Astrocyte of the hippocampus (primary cell): ENCODE measurements at places on chromosomes 3 and 15.

DNA sequence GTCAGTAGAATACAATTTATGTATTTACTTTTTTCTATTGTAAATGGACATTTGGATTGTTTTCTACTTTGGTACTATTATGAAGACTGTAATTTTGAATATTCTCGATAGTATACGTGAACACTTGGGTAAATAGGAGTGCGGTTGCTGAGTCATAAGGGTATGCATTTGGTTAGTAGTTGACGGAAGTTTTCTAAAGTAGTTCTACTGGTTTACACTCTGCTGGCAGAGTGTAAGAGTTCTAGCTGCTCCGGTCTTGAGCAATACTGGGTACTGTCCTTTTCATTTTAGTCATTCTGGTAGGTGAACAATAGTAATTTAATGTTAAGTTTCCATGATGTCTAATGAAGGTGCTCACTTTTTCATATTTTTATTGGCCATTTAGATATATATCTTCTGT is 70.0 kb downstream of the MEF2A start:
- DNase-seq, result no peak

- DNase-seq, result no peak
These were observed 29.4 kb downstream of the PLAAT1 start for GRCh38 chr3:193270451-193270850.

- peak; percentile 29 for DNase-seq
These were observed 1432.1 kb upstream of the GBE1 start for GRCh38 chr3:83193526-83193925.

- no peak for DNase-seq
These were observed 24.4 kb downstream of the NR2F2 start for GRCh38 chr15:96354731-96355567.

GRCh38 chr3:182843478-182843877 is 50.2 kb downstream of the ATP11B start:
- no peak for DNase-seq

DNA sequence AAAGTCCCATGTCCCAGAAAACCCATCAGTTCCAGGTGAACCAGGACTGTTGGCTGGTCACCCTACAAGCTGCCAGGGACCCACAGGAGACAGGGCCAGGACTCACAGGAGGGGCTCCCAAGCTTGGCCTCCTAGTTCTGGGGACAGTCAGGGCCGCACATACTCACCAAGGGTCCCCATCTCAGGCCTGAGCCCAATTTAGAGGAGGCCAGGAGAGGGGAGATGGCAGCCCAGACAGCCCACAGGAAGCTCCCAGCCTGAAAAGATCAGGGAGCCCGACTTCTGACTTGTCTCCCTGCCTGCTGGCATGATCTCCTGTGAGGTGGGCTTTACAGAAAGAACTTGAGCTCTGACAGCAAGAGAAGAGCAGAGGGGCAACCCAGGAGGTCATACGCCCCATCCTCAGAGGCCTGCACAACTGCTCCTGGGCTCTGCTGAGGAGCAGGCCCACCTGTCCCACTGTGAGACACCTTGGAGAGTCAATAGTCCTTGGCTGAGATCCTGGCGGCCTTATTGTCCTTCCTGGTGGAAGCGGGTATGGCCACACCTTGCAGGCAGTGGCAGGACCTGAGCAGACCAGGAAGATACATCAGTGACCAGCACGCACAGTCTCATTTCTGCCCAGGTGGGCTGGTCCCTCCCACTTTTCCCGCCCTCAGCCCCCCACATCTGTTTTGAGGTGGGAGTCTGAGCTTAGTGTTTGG is 2.5 kb upstream of the ISLR start:
- DNase-seq, result no peak

- DNase-seq, result no peak
These were observed 237.3 kb downstream of the PDCD6IP start for GRCh38 chr3:34035775-34036174.

GRCh38 chr15:74196175-74196574 is 6.4 kb downstream of the STRA6 start:
- DNase-seq, result peak; percentile 96

- peak; percentile 43 for DNase-seq
These were observed at the start of gene PCSK6 for GRCh38 chr15:101489599-101490407. Gene PCSK6 (minus strand): TSS chr15:101489707. CDS start chr15:101489670, 37 bp downstream.

DNA sequence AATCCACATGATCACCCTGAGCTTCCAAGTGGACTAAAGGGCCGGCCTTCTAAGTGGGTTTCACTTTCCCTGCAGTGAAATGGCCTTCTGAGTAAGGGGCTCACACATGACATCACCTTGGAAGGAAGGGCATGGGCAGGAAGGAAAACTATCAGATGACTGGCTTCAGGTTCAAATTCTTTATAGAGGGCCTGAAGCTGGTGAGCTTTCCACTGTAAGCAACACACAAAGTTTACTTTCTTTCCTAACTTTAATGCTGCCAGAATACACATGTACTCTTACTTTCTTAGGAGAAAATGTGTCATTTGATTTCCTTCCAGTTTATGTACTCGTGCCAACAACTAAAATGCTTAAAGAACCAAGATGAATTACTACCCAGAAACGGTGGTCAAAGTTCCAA is 475.6 kb downstream of the FOXP1 start:
- peak; percentile 41 for DNase-seq

DNA sequence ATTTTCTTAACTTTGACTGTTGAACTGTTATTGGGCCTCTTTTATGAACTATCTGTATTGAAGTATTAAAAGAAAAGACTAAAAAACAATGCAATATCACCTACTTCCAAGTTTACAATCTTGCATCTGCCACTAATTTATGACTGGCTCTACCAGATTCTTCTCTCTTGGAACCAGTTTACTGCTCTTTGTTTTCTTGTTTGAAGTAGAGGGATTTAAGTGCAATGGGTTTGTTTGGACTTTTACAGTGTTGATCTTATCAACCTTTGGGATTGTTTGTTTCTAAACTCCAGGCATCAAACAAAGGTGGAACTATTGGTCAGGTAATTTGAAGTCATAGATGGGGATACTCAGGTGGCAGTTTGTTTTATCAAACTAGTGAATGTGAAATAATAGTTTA is 43.0 kb upstream of the MEIS2 start:
- no peak for DNase-seq

GRCh38 chr3:87733671-87734367 is 325.0 kb downstream of the CGGBP1 start:
- no peak for DNase-seq

DNA sequence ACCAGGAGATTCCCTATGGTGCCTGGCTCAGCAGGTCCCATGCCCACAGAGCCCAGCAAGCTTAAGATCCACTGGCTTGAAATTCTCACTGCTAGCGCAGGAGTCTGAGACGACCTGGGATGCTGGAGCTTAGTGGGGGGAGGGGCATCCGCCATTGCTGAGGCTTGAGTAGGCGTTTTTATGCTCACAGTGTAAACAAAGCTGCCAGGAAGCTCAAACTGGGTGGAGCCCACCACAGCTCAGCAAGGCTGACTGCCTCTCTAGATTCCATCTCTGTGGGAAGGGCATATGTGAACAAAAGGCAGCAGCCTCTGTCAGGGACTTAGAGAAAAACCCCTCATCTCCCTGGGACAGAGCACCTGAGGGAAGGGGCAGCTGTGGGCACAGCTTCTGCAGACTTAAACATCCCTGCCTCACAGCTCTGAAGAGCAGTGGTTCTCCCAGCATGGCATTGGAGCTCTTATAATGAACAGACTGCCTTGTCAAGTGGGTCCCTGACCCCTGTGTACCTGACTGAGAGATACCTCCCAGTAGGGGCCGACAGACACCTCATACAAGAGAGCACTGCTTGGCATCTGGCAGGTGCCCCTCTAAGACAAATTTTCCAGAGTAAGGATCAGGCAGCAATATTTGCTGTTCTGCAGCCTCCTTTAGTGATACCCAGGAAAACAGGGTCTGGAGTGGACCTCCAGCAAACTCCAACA is 231.5 kb upstream of the SETMAR start:
- no peak for DNase-seq

GRCh38 chr15:98896802-98897732 is 110.5 kb downstream of the PGPEP1L start:
- peak; percentile 98 for DNase-seq

DNA sequence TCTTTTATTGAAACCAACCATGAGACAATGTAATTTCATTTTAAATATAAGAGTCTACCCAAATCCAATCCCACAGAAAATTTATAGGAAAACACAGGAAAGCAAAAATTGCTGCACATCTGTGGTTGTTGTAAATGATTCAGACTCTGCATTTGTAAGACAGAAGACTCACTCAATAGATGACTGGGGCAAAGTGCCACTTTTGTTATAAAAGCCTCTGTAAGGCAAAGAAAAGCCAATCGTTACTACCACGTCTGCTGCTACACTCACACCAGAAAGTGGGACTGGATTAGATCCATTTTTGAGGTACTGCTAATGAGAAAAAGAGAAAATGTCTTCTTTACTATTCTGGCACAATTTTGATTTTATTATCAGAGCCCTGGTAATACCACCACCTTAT is 74.9 kb downstream of the SEMA6D start:
- DNase-seq, result no peak

GRCh38 chr15:77591968-77592613 is 40.6 kb downstream of the LINGO1 start:
- DNase-seq, result no peak

DNA sequence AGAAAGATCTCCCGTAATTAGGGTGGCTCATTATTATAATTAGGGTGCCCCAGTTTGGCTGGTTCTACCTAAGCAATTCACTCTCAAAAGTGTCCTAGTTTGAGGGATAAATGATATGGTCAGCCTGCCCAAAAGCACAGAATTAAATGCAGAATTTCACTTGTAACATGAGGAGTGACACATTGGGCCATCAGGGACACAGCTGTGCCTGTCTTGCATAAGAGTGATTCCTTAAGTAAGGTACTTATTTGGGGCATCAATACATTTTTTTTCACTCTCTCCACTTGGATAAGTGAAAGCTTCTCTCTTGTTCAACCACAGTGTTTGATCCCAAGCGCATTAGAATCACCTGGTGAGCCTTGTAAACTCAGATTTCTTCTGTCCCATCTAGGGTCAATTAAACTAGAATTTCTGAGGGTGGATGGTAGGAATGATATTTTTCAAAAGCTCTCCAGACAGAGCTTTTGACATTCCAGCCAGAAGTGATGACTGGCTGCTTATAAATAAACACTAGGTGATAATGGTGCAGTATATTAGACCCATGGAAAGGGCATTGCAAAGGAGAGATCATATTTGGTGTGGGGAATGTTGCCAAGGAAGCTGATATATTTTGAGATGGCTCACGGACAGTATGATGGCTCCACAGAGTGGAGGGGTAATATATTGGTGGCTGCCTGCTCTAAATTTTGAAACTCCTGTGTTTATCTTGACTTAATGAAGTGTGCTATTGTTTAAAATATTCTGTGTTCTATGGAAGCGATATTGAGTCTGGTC is 458.1 kb upstream of the RASGRP1 start:
- no peak for DNase-seq

GRCh38 chr3:186200726-186201125 is 91.8 kb upstream of the ETV5 start:
- DNase-seq, result peak; percentile 15

DNA sequence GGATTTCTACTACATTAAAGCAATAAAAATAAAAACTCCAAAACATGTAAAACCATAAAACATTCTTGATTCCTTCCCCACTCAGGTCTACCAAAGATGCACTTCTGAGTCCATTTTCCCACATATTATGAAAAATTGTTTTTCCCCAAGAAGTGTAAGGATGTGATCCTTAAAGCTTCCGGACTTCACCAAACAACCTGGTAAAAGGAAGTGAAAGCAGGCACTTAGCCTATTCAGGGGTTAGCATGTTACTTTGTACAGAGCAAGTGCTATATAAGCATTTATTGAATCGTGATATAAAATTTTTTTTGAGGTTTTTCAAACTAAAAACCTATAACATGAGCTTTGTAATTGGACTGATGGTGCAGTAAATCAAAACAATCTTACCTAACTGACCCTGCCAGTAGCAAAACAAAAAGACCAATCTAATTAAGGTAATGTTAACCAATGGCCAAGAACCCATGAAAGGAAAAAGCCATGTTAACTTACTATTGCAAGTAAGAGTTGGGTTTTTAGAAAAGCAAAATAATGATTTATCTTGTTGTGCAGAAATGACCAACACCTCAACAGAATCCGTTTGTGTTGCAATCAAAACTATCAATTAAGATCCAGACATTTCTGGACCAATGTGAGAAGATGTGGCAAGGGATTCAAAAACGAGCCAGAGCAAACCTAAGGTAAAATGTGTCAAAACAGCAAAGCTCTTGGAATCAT is 1.8 kb downstream of the SETD2 start:
- no peak for DNase-seq

- no peak for DNase-seq
These were observed 61.1 kb upstream of the TMCO5A start for GRCh38 chr15:37873336-37873735.

DNA sequence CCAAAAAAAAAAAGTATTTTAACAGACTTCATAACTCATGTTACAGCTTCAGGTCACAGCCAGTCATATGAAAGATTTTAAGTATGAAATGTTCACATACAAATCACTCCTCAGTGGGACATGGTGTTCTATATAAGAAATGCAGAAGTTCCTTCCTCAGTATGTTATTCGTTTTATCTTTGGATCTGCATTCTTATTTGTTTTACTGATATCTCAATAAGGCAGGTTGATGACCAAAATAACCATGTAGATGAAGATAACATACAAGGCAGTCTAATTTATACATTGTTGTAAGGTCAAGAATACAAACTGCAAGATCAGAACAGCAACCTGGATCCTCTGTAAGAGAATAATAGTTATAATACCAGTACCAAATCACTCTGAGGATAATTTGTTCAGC is 75.6 kb downstream of the CHAC1 start:
- no peak for DNase-seq

- peak; percentile 2 for DNase-seq
These were observed 62.5 kb upstream of the GBE1 start for GRCh38 chr3:81823882-81824395.

- peak; percentile 53 for DNase-seq
These were observed 7.6 kb downstream of the SHF start for GRCh38 chr15:45180201-45180600.

DNA sequence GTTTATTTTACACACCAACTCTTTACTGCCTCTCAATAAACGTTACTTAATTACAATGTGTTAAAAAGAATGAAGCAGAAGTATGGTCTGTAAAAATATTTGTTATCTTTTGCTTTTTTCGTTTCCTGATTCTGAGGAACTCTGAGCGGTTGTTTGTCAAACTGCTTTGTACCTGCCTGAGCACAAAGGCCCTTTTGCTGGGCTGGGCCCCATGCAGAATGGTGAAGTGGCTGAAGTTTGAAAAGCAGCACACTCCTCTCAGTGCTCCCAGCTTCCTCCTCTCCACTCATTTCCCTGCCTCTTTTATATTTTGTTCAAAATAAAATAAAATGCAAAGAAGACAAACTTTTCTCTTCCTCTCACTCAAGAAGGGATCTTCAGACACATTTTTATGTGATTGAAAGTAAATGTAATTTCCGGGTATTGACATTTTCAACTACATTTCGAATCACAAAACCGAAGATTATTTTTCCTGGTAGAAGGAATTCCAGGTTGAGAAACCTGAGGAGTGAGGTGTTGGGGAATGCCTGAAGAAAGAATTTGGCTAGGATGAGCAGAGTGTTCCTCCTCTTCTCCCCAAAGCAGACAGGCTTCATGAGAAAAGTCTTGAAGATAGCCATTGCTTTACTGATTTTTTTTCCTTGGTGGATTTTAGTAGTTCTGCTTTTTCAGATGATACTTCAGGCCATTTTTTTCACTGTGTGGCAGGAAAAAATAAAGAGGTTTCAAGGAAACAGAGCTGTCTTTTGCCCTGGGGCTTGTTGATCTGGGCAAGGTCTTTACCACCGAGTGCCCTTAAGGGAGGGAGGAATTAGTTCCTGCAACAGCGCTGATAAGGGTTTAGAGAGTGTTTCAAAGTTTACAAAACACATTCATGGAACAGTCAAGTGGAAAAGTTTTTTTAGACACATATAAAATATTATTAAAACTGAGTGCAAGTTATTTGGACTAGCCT is 229.8 kb downstream of the NFKBIZ start:
- no peak for DNase-seq
